ENCODE measurements at places on chromosomes 2 and 18.

DNA sequence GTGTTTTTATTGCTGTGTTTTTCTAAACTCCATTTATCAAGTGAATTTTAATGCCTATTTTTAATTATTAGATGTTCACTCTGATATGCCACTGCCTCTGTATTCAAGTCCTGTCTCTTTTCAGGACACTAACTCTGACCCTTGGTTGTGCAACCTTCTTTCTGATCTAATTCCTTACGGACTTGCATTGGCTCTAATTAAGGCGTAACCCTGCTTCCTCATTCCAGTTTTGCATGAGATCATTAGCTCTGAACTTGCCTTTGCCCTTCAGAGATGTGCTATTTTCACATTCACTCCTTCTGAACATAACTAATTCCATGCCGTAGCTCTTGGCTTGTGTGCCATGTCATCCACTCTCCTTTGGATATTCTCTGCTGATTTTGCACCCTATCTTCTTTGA, 162.5 kb upstream of the TMEFF2 start:
- DNase-seq = no peak

GRCh38 chr2:75570948-75571729, 10.4 kb upstream of the EVA1A start:
- no peak for DNase-seq

GRCh38 chr2:231604101-231604684, 11.5 kb downstream of the TEX44 start:
- DNase-seq = peak; percentile 98

DNA sequence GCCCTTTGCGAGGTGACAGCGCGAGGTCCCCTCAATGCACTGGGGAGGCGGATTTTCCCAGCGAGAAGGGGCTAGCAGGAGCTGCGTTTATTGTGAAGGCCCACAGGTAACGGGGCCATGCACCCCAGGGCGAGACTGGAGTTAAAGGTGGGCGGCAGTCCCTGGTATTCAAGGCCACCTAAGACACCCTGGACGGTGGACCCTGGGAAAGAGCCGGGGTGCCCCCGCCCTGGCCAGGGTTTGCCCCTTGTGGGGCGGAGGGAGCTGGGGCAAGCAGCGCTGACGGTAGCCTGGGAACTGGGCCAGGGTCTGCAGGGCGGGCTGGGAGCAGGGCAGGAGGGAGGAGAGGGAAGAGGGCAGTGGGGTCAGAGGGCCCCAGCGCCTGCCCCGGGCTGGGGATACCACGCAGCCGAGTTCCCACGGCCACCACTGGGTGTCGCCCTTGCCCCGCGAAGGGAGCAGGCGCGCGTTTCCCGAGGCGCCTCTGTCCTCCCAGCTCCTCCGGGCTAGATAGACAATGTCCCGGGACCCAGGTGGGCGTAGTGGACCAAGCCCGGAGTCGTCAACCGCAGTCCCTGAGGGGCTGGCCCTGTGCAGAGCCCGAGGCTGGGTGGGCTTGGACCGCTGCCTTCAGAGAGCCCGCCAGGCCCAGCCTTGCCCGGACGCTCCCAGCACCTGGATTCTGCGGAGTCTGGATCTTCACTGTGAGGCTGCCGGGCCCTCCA, 80.2 kb downstream of the SMAD4 start:
- DNase-seq = peak; percentile 27

DNA sequence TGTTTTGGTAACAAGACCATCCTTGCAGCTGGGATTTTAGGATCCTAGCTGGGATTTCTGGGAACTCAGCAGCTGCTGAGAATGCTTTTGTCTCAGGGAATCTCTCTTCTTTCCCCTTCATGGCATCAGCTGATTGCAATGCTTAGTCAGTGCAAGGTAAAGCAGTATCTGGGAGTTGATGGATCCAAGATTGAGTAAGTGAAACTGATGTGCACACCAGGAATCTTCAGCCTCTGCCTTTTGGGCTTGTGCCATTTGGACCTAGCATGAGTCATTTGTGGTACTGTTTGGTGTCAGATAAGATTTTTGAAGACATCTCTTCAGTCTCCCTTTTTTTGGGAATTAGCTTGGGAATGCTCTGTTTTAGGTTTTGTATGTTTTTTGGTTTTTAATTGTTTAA, 363.3 kb upstream of the TFPI start:
- DNase-seq = no peak

DNA sequence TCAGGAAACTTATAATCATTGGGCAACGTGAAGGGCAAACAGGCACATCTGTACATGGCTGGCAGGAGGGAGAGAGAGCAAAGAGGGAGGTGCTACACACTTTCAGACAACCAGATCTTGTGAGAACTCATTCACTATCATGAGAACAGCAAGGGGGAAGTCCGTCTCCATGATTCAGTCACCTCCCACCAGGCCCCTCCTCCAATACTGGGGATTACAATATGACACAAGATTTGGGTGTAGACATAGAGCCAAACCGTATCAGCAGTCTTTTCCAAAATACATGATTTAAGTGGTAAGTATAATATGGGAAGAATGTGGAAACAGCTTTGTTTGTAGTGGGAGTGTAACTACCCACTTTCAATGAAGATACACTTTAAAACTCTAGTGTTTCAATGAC, 65.0 kb downstream of the EPB41L5 start:
- no peak for DNase-seq

DNA sequence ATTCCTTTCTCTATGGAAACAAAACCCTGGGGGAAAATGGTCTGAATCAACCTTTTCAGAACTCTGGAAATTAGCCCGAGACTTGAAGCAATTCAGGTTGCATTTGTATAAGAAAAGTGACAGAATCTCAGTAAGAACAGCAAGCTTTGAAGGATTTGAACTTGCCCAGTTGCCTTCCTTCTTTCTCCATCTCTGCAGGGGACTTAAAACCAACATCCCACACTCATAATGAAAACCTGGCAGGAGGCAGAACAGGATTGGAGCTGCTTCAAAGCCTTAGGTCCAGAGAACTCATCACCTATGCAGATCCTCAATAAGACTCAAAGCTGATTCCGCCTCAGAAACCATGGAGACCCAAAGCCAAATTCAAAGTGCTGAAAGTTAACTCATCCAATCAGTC, 790.5 kb upstream of the ID2 start:
- DNase-seq = no peak

DNA sequence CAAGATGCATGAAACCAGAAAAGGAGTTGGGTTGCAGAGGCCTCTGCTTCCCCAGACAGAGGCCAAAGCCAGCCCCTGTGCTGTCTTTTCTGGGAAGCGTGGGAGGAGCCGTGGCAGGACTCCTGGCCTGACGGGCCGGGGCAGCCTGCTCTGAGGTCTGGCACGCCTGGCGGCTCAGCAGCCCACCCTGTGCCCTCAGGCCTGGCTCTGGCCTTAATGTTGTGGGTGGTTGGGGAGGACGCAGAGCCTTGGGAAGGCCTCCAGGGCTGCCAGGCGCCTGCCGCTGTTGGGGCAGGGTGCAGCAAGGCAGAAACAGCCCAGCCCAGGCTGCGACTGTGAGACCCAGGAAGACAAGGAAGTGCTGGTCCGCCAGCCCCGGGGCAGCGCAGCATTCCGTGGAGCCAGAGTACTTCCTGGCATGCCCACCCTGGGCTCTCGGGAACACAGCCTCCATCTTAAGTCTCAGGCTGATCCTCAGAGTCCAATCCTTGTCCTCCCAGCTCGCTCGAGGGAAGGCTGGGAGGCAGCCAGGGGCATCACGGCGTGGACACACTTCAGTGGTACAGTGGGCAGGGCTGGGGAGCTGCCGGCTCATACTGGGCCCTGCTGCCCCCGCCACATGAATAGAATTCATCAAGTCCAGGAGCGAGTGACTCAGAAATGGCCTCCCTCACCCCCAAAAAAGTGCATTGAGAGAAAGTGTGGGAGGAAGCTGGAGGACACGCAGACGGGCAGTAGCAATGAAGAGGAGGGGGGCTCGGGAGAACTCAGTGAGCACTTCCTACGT, 72.6 kb downstream of the EMX1 start:
- DNase-seq = no peak

DNA sequence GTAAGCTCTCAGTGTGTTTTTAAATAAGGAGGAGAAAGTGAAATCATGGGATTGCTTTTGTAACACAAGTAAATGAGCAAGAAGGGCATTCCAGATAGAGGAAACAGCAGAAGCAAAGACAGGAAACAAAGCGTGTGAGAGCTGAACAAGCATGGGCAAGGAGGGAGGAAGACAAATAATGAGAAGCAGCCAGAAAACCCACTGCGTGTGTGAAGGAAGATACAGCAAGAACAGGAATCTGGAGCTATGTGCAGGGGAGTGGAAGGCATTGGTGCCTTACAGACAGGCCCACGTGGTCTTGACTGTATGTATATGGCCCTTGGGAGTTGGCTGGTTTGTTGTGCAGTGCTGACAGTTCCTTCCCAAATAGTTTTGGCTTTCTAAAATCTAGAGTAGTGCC, 88.6 kb downstream of the AAK1 start:
- no peak for DNase-seq

GRCh38 chr2:182652326-182652725, 63.7 kb upstream of the DNAJC10 start:
- DNase-seq = no peak

DNA sequence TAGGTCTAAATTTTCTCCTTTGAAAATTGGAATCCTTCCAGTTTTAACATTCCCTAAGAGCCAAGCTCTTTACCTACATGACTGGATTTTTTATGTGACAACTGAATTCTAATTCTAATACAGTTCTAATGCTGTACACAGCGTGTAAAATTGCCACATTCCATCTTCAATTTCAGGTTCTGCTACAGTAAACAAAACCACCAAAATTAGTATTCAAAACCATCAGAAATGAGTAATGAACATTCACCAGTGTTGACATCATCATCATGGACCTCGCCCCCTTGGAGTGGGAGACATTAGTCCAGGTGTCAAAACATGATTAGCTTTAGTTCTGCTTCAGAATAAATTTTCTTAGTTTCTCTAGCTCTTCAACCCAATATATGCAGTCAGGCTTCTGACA, 133.6 kb downstream of the MBD2 start:
- no peak for DNase-seq

GRCh38 chr18:36449451-36449850, 151.9 kb downstream of the FHOD3 start:
- DNase-seq = no peak

GRCh38 chr2:241010531-241011295, 12.3 kb downstream of the SNED1 start:
- DNase-seq = no peak

- no peak for DNase-seq
Observed at GRCh38 chr18:50853863-50854271, 25.1 kb upstream of the ME2 start.

DNA sequence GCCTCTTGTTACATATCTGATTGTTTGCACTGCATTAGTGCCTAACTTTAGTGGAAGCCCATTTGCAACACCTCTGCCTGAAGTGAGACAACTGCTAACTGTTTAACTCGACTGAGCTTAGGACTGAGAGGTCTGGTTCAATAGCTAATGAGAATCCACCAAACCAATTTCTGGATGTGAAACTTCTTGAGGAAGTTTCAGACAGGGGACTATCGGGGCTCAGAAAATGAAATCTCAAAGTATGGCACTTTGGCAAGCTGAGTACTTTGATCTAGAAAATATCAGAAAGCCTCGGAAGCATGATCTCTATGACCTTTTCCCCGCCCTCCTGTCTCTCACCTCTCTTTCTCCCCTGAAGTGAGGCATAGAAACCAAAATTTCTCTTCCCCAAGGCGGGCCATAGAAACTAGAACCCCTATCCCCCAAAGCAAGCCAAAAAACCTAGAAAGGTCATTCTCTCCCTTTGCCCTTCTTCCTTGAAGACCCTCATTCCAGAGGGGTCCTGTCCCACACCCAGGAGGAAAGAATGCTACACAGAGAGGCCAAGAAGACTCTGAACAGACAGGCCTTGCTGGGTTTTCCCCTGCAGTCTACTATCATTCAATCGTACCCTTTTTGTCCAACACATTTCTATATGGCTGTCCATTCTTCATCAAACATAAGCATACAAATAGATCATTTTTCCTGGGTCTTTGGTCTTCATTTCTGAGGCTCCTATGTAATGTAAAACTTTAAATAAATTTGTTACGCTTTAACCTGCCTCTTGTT, 69.6 kb upstream of the CREB1 start:
- DNase-seq = no peak

GRCh38 chr2:236608710-236609109, 39.1 kb downstream of the ACKR3 start:
- no peak for DNase-seq

All from nucleus accumbens (tissue), 56 donors.